ENCODE measurements at places on chromosomes 12 and 14.

- no peak for DNase-seq
Observed at GRCh38 chr14:69346710-69347109, 51.4 kb downstream of the ERH start.

- no peak for DNase-seq
Observed at GRCh38 chr14:57560681-57561080, 67.0 kb upstream of the CCDC198 start.

- no peak for DNase-seq
Observed at GRCh38 chr14:57761800-57762199, 104.1 kb downstream of the SLC35F4 start.

DNA sequence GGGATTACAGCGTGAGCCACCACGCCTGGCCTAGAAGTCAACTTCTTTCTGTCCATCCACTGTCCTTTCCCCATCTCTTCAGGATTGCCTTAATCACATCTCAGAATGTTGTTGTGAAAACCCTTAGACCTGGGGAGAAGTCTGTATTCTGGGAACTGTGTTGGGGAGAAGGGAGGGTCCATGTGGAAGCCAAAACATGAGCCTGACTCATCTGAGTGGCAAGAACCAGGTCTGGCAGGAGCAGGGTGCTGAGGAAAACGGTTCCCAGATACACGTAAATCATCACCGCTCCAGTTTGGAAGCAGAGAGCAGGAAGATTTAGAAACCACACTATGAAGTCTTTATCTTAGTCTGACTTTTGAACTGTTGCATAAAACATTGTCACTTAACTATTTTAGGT, 245.6 kb upstream of the RGS6 start:
- DNase-seq: no peak

DNA sequence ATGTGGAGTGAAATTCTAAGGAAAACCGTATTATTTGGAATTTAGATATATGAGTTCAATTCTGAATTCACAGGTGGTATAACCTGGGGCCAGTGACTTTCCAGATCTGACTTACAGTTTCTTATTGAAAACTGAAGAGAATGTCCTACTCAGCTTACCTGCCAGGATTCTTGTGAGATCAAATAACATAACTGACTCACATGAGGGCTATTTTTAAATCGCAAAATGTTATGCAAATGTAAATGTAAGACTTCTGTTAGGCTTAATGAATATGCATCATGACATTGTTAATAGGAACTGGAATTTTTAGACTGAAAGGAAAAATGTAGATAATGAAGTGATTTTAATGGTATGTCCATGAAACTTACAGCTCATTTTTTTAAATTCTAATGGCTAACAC, 1142.1 kb downstream of the FLRT2 start:
- DNase-seq: no peak
